ENCODE measurements at places on chromosomes 5 and 9.

DNA sequence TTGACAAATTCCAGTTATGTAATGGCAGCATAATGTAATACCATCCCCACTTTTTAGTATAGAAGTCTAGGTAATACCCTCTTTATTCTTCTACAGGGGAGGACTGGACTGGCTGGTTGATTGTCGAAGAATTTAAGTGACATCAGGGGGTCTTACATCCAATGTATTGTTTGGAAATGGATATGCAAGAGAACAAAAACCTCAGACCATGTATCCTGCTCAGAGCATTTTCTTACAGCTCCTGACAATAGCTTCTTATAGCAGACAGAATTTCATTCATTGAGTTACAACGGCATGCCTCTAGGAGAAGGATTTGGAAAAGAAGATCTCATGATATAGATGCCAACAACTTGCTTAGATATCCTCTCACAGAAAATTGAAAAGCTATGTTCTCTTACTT is 2032.3 kb downstream of the EFNA5 start:
- peak; percentile 5 for DNase-seq

- DNase-seq, result peak; percentile 38
Measured at GRCh38 chr5:142872795-142873194, 102.6 kb downstream of the ARHGAP26 start.

- peak; percentile 33 for DNase-seq
Measured at GRCh38 chr9:134968011-134968822, 50.5 kb upstream of the FCN1 start.

DNA sequence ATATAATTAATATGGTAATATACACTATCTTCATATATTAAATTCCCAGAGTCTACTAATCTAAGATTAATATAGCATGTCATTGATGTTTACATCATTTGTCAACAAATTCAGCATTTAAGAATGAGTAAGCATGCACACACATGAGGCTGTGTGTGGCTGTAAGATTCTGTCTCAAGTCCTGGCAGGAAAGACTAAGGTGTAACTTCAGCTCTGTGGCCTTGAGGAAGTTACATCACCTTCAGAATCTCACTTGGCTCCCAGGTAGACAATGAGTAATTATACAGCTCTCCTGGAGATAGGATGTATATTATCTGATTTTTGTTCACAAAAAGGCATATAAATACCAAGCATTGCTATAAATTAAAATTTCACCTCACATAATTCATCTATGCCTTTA is 119.4 kb upstream of the IQGAP2 start:
- no peak for DNase-seq

DNA sequence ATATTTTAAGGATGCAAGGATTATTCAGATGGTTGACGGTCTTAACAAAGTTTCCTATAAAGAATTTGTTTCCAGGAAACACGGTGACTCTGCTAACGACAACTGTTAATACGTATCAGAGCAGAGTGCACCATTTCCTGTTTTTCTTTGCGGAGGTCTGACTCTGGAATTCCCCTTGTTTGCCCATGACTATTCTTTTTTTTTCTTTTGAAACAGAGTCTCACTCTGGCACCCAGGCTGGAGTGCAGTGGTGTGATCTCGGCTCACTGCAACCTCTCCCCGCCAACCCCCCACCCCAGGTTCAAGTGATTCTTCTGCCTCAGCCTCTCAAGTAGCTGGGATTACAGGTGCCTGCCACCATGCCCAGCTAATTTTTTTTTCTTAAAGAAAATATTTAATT is 115.9 kb downstream of the CDC42SE2 start:
- no peak for DNase-seq

GRCh38 chr5:35202319-35203111 is 27.8 kb downstream of the PRLR start:
- peak; percentile 86 for DNase-seq

- no peak for DNase-seq
Measured at GRCh38 chr5:8848366-8848765, 697.5 kb downstream of the SEMA5A start.

- peak; percentile 27 for DNase-seq
Measured at GRCh38 chr9:121075251-121076036, 689 bp downstream of the CNTRL start.

DNA sequence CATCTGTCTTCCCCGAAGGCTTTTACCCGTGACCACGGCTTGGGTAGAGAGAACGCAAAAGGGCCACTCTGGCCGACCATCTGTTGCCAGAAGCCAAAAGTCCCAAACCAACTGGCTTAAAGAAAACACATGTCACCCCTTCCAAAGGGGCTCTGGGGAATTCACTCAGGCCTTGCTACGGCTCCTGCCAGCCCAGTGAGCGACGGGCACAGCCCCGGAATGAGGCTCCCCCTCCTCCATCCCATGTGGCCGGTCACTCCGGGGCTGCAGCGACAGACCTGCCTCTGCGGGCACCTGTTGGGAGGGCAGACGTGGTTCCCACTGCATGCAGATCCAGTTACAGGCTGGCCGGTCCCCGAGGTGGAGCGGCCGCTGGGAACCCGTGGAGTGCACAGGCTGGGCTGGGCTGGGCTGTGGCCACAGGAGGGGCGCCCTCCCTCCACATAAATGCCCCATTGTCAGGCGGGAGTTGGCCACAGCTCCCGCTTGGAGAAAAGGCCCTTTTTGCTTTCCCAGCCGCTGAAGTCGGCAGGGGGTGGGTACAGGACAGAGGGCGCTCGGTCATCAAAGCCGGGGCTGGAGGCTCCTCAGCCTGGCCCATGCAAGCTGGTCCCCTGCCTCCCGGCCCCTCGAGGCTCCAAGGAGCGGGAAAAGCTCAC is 19.9 kb downstream of the NOTCH1 start:
- DNase-seq, result no peak

GRCh38 chr5:122607818-122608217 is 167.1 kb upstream of the SNX2 start:
- no peak for DNase-seq

DNA sequence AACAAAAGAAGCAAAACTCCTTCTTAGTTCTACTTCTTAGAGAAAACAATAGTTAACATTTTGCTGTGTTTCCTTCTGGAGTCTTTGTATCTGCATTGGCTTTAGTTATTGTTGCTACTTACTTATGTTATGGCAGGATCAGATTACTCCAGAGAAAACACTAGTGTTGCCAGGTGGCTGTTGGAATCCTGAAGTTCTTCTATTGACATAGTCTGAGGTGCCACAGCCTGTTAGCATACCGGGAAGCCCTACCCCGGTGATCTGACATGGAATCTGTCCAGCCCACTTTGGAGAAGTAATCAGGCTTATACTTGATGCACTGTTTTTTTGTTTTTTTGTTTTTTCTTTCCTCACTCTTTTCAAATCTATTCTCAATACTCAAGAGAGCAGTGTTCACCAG is 68.5 kb upstream of the CEP78 start:
- DNase-seq, result peak; percentile 7

DNA sequence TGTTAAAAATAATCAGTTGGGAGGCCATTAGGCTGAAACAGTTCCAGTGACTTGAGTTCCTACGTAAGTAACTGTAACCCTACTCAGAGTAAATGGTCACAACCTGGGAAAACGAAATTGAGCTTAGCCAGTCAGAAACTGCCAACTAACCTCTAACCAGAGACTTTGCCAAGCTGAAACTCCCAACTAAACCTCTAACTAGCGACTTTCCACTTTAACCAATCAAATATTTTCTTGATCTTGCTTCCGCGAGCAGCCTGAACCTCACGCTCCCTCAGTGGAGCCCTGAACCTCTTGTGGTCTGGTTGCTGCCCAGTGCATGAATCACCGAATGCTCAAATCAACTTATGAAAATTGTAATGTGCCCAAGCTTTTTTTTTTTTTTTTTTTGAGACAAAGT is 156.2 kb downstream of the MED10 start:
- DNase-seq, result no peak

- no peak for DNase-seq
Measured at GRCh38 chr5:43300112-43300511, 13.1 kb downstream of the HMGCS1 start.

GRCh38 chr9:31873722-31874121 is 510.7 kb upstream of the ACO1 start:
- DNase-seq, result no peak

DNA sequence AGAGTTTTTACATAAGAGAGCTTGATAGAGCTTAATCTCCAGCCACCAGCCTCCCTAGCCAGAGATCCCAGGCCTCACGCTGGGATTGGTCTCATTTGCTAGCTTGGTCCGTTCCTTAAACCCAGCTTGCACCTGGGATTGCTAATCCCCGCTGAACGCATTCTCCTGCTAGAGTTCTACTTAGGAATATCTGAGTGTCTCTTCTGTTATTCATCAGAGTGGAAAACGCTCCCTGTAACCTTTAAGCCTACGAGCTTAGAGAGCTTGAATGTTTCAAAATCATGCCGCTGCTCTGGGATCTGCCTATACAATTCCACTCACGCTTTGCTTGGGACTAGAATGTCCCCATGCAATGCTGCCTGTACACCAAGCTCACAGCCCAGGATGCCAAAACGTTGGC is 201.8 kb downstream of the NSG2 start:
- no peak for DNase-seq

DNA sequence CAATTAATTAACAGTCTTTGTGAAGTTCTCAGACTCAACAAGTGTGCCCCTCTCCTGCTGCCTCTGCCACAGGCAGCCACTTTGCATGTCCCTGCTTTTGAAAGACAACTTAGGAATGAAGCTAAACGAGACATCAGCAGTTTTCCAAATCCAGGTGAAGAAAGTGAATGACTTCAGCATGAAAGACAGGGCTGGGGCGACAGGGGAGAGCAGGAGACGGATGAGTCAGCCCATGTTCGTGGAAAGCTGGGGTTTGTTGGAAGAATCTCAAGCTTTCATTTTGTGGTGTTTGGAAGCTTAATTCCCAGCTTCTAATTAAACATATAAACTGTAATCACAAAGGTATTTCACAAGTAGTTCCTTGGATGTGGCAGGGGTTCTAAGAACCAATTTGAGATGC is 207.8 kb upstream of the MAP3K1 start:
- DNase-seq, result no peak

DNA sequence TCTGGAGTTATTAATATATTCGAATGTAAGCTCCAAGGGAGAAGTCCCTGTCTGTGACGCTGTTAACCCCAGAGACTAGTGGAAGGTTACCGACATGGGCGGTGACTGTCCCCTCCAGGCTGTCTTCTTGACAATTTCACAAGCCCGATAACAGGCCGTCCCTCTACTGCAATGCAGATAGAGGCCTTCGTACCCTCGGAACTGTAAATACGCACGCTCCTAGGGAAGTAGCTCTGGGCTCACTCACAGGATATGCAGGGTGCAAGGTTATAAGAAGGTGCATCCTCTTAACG is 680 bp upstream of the RFK start:
- DNase-seq, result peak; percentile 54

DNA sequence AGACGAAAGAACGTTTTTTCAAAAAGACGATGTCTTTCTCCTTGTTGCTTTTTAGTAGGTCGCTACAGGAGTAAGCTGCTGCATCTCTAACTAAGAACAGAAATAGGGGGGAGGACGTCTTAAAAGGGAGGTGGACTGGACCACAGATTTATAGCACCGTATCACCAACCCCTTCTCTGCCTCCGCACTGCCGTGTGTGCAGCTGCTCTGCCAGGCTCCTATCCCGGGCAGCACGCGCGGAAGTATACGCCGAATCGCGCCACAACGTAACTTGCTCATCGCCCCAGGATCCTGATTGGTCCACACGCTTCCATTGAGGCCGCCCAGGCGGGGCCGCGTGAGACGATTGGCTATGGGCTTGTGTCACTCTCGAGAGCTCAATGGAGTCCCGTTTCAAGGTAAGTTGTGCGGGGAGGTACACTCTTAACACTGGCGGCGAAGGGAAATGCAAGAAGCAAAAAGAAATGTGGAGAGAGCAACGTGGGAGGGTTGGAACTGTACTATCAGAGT is at the start of gene ELAVL2:
Gene ELAVL2, minus strand, starts transcription at position 121 of the 510 bp plus-strand sequence. CDS start 64,006 bp downstream, outside the sequence.
- DNase-seq, result peak; percentile 100

DNA sequence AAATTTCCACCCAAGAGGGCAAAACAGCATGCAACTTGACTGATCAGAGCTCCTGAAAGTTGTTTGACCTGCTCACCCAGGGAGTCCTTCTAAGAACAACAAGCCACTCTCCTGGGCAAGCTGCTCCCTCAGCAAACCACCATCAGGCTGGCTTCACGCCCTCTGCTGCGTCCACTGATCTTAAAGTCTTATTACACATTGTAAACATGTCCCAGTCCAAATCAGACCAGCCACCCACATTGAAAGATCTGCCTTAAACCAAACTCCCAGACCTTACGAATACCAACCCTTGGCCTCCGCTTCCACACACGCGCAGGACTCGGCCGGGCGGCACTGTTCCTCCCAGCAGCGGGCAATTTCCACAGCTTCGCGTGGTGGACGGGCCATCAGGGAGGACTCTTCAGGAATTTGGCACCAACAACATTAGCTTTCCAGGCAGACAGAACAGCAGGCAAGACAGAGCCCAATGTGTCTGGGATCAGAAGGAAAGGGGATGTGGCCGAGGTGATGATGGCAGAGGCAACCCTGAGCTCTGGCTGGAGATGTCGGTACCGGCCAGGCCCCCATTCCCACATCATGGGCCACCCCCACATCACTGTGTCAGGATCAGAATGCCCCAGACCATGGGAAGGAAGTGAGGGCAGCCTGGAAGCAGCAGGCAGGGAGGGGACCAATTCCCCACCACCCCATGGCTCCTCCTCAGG is 56.8 kb downstream of the SEMA4D start:
- DNase-seq, result no peak

- DNase-seq, result no peak
Measured at GRCh38 chr5:179244044-179244443, 101.2 kb downstream of the ADAMTS2 start.

DNA sequence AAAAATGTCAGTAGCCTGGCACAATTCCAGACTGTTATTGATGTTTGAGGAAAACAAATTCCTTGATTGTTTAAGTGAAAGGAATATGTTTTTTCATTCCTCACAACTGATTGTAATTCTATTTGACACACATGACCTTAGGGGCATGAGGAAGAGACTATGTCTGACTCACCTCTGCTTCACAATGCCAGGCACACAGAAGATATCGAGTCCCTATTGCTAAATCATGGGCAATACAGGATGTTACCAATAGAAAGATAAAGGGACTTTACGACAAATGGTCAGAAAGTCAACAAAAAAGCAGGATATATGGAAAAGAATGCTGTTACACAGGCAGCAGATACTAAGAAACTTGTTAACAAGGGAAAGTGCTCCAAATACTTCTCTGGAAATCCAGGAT is 1903.5 kb downstream of the EFNA5 start:
- DNase-seq, result no peak

GRCh38 chr5:95770830-95771708 is 39.9 kb downstream of the RHOBTB3 start:
- DNase-seq, result no peak

GRCh38 chr9:123807251-123807650 is 122.7 kb downstream of the DENND1A start:
- DNase-seq, result no peak

GRCh38 chr5:31273161-31273560 is 79.7 kb downstream of the CDH6 start:
- DNase-seq, result no peak

DNA sequence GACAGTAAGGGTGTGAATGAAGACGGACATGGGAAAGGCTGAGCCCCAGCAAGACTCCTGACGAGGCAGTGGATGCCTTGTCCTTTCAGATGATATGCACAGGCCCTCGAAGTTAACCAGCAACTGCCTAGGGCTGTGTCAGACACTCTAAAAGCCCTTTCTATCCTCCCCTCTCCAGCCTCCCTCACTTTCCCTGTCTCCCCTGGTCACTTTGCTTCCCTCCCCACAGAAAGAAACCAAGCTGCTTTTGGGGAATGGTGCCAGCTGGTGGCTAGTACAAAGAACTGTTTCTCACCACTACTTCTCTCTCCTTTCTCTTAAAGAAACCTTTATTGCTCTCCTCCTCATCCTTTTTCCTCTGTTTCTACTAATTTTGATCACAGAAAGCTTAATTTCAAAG is 21.4 kb downstream of the LHFPL2 start:
- no peak for DNase-seq

All from GM23338 (cell line).